Lung (tissue), 17 donors: ENCODE measurements at places on chromosomes 5 and 9.

- no peak for DNase-seq
These were observed 116.0 kb downstream of the NMUR2 start for GRCh38 chr5:152288917-152289595.

DNA sequence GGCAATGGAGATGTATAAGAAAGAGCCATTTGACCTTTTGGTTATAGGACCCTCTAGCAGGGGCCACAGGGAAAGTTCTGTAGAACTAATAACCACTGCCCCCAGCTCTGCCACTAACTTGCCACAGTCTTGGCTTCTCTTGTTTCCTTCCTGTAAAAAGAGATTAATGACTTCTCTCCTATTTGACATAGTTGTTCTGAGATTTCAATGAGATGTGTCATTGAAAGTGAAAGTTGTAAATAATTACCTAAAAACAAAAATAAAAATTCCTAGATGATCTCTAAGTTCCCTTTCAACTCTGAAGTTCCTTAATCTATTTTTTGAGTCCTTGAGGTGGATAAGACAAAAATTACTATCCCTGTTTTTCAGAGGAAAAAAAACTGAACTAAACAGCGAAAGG lies 1.4 kb upstream of the KIF12 start:
- no peak for DNase-seq

GRCh38 chr5:54307583-54307982 lies 2.8 kb downstream of the ARL15 start:
- DNase-seq, result no peak

GRCh38 chr5:78594610-78595457 lies 53.7 kb downstream of the LHFPL2 start:
- peak; percentile 81 for DNase-seq

GRCh38 chr5:157549283-157549629 lies 26.3 kb downstream of the ADAM19 start:
- no peak for DNase-seq

GRCh38 chr5:56094579-56095361 lies 100.0 kb upstream of the IL6ST start:
- no peak for DNase-seq

DNA sequence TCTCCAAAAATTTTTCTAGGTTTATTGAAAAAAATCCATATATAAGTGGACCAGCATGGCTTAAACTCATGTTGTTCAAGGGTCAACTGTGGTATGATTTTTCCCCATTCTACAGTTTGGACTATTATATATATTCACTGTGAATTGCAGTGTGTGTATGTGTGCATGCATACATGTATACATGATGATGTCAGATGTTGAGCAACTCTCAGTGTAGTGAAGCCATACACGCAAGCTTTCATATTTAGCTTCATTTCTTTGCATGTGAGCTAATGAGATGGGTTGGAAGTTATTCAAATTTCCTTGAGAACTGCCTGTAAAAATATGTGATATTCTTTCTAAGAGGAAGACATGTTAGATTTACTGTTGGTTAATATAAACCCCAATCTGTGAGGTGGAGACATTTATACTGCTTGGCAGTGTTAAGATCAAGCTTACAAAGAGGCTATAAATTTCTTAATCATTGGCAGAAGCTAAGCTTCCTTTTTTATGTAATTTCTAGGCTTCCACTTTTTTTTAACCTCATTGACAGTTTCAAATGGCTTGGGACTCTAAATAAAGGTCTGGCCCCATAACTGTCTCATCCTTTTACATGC lies 134.8 kb downstream of the GABRG2 start:
- DNase-seq, result no peak

DNA sequence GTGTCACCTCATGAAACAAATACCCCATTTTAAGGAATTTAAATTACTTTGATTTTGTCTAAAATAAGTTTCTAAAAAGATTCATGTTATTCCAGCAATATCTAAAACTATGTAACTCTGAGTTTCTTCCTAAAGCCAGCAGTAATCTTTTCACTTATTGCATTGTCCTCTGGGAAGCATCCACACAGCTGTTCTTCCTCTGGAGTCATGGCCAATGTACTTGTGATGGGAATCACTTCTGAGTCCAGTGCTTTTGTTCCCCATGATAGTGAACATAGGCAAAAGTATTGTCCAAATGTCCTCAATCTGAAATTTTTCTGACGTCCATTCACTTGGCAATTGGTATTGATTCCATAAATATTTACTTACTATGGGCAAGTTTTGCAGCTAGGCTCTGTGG lies 125.0 kb downstream of the STARD4 start:
- no peak for DNase-seq

DNA sequence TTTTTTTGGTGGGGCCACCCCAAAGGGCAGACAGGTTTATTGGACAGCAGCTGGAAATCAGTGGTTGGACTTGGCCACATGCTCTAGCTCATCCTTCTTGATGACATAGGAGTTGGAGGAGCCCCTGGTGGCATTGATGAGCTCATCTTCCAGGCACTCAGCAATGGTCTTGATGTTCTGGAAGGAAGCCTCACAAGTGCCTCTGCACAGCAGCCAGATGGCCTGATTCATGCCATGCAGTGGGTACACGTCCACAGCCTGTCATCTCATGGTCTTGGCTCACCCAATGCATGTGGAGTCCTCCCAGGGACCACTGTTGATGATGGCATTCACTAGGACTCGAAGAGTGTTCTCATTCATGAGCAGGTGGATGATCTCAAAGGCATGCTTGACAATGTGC lies 11.3 kb upstream of the RCL1 start:
- DNase-seq, result no peak

DNA sequence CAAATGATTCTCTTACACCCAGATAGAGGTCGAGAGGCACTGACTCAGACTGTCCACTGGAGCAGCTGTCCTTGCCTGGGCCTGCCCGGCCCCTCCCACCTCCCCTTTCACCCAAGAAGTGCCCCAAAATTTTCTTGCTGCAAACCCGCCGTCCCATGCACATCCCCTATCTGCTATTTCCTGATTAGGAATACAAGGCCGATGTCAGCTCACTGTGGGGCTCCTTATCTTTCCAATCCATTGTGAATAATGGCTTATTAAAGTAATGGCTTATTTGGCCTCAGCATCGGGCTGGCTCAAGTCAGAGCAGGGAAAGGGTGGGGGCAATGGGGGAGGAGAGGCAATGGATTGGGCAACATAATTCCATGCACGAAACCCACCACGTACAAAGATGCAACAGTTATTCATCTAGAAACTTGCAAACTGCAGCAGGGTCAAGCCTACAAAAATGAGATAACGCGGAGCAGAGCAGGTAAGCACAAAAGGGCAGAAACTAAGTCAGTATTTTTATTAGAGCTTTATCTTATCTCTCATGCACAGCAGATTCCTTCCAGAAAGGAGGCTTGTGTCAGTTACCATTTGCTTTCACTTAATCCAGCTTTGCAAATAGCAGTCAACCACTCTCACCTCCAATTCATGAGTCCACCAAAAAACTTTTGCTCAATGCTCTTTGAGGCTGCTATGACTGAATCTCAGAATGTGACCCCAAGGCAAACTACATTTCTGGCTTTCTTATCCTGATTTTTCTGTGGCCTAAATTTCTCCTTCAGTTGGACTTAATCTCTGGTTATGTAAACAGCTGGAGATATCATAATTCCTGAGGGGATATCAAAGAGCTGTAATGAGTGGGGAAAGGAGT lies 138.2 kb upstream of the OSMR start:
- peak; percentile 75 for DNase-seq

DNA sequence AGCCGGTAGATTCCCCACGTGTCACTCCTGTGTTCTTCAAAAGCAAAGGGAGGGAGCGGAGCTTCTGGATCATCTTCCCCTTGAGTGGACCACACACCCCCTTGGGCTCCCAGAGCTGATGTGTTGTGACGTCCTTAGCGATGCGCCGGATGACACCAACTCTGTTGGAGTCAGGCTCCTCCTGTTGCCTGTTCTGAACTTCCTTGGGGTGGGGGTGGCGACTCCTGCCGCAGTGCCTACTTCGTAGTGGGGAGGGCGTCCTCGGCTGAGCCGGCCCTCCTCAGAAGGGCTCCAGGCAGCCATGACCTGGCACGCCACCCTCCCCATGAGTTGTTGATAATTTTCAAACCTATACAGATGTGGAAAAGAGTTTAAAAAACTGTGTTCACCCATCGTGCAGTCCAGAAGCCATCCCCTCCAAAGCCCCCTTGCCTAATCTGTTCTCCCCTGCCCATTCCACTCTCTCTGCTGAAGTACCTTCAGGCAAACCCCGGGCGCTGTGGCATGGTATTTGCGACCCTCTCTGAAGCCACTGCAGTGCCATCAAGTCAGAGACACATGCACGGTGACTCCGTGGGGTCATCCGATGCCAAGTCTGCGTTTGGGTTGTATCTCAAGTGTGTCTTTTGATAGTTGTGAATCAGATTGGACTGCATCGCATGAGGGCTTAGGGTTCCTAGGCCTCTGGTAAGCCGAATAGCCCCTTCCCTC lies 16.7 kb downstream of the EXOC3 start:
- no peak for DNase-seq

- DNase-seq, result no peak
These were observed 227.0 kb downstream of the ZNF608 start for GRCh38 chr5:124519396-124519795.

- DNase-seq, result no peak
These were observed 398.5 kb upstream of the RPS23 start for GRCh38 chr5:82676661-82677060.

DNA sequence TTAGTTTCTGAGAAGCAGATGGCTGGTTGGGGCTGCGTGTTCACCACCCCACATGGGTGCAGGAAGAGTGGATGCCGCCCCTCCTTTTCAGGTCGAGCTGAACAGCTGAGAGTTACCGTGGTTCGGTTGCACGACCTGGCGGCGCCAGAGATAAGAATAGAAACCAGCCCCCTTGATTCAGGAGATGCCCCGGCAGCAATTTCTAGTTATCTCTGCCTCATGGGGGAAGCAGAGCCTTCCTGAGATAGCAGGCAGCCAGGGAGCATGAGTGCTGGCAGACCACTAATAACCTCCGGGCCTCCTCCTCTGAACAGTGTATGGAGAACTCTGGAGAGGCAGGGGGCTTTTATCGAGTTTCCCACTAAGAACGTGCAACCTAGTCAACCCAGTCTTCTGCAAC lies 177.8 kb downstream of the NSG2 start:
- DNase-seq, result no peak

GRCh38 chr9:13568405-13568804 lies 288.9 kb upstream of the MPDZ start:
- DNase-seq, result peak; percentile 46

- DNase-seq, result no peak
These were observed 29.1 kb downstream of the FRMPD1 start for GRCh38 chr9:37679649-37680402.

GRCh38 chr5:135706474-135706873 lies 127.7 kb upstream of the CXCL14 start:
- no peak for DNase-seq

DNA sequence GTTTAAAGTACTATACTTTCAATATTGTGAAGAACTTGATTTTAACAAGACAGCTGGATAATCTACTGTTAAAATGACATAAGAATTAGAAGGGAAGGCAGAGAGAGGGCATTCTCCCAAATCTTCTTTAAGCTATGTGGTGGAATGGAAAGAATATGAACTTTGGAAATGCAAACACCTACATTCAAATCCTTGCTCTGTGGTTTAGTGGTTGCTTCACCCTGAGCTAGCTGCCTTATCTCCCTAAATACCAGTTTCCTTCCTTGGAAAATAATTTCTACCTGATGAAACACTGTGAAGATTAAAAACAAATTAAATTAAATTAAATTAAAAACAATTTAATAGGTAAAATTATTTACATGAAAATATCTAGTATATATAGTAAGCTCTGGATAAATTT lies 98.5 kb downstream of the GPR21 start:
- DNase-seq, result no peak

DNA sequence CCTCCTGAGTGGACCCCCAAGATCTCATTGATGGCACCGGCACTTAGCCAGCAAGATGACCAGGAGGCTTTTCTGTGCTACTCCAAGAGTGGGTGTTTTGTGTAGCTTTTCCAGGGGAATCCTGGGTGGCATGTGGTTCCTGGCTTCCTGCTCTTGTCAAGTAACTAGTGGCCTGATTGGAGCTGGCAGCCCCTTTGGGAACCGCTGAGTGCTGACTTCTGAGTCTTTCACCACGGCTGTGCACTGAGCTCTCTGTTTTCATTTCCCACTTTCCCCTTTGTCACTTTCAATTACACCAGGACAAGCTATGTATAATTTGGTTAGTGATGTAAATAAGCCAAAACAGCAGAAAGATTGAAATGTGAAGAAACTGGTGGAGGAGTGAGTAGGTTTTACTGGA lies 255.4 kb downstream of the GOLPH3 start:
- no peak for DNase-seq

- DNase-seq, result no peak
These were observed 58.5 kb upstream of the SUB1 start for GRCh38 chr5:32526810-32527209.

GRCh38 chr9:116179568-116179967 lies 26.0 kb downstream of the PAPPA start:
- DNase-seq, result no peak

GRCh38 chr9:97561501-97561900 lies 60.0 kb downstream of the TMOD1 start:
- DNase-seq, result no peak
